ENCODE measurements at places on chromosomes 4 and X.

DNA sequence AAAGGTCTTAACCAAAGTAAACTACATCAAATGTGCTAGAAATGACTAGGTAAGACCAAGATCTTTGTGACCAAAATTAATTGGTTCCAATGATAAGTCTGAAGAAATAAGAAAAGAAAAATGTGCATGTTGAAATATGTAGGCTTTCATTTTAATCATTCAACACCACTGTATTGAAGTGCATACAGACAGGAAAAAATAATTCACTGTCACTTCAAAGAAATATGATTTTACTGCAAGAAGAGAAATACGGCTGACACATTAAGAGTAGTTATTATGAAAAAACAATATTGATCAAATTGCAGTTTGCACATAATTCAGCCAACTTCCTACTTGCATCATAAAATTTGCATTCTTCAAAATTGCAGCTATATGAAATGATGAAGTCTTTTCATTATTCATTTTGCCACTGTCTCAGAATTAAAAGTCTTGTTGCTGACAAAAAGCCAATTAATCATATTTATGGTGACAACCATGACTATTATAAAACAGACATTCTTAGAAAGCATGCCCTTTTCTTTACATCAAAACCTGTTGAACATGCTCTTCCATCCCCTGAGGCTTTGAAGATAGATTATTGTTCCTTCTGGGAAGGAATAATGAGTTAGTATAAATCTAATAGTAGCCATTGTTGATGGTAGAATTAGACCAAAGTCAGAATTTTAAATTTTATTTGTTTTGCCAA is 405.9 kb upstream of the MAD2L1 start:
- no peak for DNase-seq

GRCh38 chrX:106780664-106781377 is 21.7 kb upstream of the TBC1D8B start:
- no peak for DNase-seq

GRCh38 chr4:7167706-7168105 is 24.6 kb upstream of the SORCS2 start:
- DNase-seq = peak; percentile 10

GRCh38 chrX:12292996-12293765 is 154.9 kb downstream of the FRMPD4 start:
- DNase-seq = no peak

DNA sequence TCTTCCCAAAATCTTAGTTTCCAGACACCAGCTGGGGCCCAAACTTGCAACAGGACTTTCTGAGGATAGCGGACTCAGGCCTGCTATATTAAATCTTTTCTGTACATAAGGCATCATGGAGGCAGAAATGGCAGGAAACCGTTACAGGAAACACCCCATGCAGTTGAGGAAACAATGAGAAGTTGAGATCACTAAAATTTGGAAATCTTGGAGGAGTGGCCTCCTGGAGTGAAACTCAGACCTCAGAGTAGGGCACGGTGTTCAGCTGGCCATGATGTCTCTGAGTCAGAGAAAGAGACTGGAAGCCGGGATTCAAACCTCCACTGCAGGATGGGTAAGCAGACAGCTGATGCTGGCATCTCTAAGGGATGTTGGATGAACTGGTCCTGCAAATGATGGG is 372.6 kb upstream of the CTSO start:
- no peak for DNase-seq

GRCh38 chr4:157818946-157819692 is 353.7 kb downstream of the GASK1B start:
- DNase-seq = no peak

DNA sequence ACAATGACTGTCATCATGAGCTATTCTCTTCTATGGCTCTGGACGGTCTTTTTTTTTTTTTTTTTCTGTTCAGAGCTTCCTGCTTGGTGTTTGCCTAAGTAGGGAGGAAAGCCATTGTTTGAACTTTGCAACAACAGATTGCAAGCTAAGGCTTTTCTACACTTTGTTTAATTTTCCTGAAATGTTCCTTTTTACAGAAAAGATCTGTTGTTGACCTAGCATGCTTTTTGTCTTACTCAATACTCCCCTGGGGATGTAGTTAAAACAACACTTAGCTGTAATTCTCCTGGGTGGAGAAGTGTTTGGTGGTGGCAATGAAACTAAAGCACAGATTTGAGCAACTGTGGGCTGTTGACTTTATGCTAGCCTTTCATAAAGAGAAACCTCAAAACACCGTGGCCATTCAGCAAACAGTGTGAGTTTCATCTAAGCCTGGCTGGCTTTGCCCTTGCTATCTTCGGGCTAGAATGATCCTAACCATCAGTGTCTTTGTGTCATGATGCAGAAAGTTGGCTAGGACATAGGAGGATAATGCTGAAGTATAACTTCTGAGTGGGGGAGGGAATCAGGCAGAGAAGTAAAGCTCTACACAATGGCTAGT is 110.5 kb downstream of the ANXA3 start:
- DNase-seq = no peak

GRCh38 chr4:53481586-53481985 is 104.1 kb downstream of the FIP1L1 start:
- no peak for DNase-seq

DNA sequence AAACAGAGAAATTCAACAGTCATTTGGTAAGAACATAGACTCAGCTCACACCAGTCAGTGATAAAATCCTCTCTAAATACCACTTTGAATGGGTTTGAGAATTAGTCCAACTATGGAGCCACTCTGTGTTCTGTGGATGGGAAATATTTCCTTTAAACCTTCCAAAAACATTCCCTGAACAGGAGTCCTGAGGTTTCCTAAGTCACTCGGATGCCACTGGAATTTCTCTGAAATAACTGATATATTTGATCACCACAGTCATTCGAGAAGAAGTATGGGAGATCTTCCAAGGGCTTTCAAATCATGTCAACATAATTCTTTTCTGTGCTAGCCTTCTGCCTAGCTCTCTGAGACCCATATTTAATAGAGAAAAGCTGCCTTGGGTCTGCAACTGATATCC is 958.6 kb downstream of the STIM2 start:
- DNase-seq = no peak

GRCh38 chr4:86940920-86941460 is 6.2 kb downstream of the AFF1 start:
- no peak for DNase-seq

DNA sequence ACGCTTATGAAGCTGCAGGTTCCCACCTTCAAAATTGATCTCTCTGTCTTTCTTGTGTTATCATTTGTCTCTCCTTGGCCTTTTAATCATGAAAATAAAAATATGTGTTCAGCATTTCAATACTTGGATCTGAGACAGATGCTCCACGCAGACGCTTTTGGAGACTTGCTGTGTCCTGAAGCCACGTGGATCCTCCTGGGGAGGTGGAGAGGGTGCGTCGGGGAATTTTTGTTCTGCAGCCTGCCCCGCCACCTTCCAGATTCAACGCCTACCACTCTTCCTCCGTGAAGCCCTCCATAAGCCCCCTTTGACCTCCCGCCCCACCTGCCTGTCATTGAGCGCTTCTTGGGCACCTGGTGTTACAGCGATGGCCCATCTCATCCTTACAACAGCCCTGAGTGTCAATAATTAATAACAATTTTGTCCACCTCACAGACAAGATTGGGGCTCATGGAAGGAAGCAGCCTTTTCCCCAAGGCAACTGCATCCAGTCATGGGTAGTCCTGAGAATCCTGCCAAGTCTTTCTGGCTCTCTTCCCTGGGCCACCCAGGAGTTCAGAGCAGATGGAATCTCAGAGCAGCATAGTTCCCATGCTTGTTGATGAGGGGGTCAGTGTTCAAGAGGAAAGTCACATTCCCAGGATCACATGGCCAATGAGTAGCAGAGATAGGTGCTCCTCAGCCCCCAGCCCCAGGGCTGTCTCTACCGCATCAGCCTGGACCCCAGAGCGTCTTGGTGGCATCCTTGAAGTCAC is 172.6 kb upstream of the PSAPL1 start:
- no peak for DNase-seq

GRCh38 chr4:113899271-113900070 is 80.0 kb downstream of the ARSJ start:
- no peak for DNase-seq

GRCh38 chr4:92234393-92235176 is 69.2 kb upstream of the GRID2 start:
- DNase-seq = no peak

DNA sequence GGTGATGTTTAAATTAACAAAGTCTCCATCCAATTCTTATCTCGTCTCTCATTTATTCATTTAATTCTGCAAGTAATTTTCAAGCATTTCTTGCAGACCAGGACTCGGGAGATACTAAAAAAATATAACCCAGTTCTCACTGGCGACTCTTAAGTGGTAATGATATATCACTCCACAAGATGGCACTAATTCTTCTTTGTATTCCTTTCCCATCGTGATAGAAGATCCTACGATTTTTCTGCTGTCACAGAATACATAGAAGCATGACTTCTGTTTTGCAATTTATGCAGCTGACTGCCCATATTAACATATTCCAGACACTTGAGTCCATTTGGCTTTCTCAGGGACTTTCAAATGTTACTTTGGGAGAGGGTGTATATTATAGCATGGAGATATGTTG is 64.0 kb upstream of the FGF13 start:
- DNase-seq = no peak

DNA sequence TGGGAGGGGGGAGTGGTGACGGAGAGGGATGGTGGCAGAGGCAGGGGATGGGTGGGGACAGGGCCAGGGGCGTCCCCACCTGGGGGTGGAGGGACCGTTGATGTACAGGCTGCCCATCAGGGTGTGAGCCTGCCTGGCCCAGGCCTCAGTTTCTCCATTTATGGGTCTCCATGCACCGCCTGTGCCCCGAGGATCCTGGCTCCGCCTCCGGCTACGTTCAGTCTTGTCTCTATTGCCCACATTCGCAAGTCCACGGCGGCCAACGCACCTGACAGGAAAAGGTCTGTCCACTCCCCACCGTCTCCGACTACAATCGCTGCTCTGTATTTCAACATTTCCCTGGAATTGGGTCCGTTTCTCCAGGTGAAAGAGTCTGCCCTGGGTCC is 96.3 kb upstream of the NKX1-1 start:
- DNase-seq = peak; percentile 69

DNA sequence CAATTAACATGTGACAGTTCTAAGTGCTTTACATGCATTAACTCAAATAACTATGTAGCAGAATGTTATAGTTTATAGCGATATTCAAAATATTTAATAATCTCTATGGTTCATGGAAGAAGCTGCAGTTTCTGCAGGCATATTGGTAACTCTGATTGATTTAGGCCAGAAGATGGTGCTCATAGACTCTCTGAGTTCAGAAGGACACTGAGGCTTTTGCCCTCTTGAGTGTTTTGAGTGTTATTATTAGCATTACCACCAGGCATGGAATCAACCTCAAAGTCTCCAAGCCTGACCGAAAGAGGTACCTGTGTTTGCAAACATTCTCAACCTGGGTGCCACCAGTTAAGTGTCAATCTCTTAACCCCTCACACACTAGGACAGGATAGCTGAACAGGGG is 792.3 kb upstream of the PCDH7 start:
- no peak for DNase-seq

DNA sequence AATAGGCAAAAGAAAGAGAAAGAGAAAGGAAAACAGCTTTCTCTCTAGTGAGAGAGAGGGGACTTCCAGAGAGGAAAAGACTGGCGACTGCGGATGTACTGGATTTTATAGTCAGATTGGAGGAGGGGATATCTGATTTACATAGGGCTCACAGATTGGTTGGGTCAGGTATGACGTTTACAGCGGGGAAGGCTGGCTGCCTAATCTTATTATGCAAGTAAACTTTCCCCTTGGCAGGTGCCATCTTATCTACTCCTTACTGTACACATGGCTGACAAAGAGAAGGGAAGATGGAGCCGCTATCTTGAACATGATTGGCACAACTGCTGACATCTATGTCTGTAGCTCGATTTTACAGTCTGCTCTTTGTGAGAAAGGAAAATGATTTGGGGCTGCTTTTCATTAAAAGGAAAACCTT is 25.4 kb downstream of the RBPJ start:
- DNase-seq = no peak

DNA sequence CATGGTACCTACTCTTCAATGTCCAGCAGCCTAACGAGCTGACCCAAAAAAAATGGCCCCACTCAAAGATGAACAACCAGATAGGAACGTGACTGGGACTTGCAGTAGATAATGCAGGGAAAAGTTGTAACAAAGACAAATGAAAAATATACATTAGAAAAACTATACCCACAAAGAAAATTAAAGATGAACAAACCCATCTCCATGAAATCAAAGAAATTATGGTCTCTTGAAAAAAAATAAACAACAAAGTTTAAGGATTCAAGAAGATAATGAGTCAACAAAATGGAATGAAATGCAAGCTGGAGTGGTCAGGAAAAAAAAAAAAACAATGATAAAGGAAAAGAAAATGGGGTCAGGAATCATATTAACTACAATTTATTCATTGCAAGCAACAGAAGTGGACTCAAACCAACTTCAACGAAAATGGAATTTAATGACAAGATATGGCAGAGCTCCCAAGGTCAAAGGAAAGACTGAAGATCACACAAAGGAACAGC is 309.8 kb upstream of the GALNT7 start:
- DNase-seq = no peak

DNA sequence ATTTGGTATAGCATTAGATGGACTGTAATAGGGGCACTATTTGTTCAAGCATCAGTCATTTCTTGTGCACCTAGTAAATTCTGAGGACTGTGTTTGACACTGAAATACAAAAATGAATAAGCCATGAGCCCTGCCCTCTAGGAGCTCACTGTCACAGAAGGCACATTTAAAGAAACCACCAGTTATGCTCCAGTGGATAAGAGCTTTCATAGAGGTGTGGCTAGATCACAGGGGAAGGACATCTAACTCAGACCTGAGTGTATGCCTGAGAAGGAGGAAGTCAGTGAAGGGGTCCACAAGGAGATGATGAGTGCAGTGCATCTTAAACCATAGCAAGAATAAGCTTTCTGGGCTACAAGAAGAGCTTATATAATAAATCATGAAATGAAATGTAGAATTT is 40.1 kb downstream of the BTC start:
- no peak for DNase-seq

DNA sequence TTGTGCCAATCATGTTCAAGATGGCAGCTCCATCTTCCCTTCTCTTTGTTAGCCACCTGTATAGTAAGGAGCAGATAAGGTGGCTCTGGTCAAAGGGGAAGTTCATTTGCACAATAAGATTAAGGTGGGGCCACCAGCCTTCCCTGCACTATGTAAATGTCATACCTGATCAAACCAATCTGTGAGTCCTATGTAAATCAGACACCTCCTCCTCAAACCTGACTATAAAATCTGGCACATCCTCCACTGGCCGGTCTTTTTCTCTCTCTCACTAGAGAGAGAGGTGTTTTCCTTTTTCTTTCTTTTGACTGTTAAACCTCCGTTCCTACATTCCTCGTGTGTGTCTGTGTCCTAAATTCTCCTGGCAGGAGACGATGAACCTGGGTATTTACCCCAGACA is 572.5 kb upstream of the AADAT start:
- DNase-seq = no peak
